ENCODE measurements at places on chromosomes 16 and 17.

- DNase-seq, result no peak
Measured at GRCh38 chr17:44187131-44187899, 543 bp downstream of the TMUB2 start.

GRCh38 chr16:65284626-65285025 lies 162.8 kb upstream of the CDH11 start:
- DNase-seq, result no peak

GRCh38 chr16:21265104-21265837 lies 12.8 kb downstream of the CRYM start:
- no peak for DNase-seq

DNA sequence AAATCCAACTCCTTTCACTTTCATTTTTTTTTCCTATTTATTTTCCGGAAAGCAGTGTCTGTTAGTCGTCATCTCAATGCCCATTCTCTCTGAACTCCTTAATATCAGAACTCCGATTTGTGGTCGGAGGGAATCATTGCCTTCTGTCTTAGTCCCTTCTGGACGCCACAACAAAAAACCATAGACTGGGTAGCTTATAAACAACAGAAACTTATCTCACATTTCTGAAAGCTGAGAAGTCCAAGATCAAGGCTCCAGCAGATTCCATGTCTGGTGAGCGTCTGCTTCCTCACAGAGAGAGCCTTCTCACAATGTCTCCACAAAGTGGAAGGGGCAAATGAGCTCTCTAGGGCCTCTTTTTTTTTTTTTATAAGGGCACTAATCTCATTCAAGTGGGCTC lies 296.6 kb upstream of the CDH11 start:
- DNase-seq, result no peak

GRCh38 chr16:10138881-10139280 lies 43.3 kb downstream of the GRIN2A start:
- DNase-seq, result no peak

- DNase-seq, result no peak
Measured at GRCh38 chr17:39870776-39871175, 2.8 kb downstream of the ZPBP2 start.

- DNase-seq, result no peak
Measured at GRCh38 chr17:50892101-50892776, 26.1 kb upstream of the TOB1 start.

DNA sequence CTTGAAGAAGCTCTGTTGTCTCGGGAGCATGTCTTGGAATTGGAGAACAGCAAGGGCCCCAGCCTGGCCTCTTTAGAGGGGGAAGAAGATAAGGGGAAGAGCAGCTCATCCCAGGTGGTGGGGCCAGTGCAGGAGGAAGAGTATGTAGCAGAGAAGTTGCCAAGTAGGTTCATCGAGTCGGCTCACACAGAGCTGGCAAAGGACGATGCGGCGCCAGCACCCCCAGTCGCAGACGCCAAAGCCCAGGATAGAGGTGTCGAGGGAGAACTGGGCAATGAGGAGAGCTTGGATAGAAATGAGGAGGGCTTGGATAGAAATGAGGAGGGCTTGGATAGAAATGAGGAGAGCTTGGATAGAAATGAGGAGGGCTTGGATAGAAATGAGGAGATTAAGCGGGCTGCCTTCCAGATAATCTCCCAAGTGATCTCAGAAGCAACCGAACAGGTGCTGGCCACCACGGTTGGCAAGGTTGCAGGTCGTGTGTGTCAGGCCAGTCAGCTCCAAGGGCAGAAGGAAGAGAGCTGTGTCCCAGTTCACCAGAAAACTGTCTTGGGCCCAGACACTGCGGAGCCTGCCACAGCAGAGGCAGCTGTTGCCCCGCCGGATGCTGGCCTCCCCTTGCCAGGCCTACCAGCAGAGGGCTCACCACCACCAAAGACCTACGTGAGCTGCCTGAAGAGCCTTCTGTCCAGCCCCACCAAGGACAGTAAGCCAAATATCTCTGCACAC lies 21.2 kb downstream of the AKAP1 start:
- no peak for DNase-seq

DNA sequence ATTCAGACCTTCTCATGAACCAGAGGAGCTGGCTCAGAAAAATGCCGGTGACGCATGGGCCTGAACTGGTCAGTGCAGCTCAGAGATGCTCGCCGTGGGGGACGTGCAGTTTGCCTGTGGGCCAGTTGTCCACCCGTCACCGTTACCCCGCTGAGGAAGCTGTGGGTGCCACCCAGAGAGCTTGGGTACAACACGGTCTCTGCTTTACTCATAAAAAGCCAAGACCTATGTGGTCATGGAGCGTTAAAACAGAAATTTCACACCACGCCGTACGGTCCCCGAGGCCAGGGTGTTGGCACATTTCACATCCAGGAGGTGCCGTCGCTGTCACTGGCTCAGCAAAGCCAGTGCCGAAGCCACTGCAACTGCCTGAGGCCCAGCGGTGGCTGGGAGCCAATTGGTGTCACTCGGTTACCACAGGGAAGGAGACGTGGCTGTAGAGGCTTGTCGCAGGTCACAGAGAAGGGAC lies 120.9 kb downstream of the METRNL start:
- no peak for DNase-seq

DNA sequence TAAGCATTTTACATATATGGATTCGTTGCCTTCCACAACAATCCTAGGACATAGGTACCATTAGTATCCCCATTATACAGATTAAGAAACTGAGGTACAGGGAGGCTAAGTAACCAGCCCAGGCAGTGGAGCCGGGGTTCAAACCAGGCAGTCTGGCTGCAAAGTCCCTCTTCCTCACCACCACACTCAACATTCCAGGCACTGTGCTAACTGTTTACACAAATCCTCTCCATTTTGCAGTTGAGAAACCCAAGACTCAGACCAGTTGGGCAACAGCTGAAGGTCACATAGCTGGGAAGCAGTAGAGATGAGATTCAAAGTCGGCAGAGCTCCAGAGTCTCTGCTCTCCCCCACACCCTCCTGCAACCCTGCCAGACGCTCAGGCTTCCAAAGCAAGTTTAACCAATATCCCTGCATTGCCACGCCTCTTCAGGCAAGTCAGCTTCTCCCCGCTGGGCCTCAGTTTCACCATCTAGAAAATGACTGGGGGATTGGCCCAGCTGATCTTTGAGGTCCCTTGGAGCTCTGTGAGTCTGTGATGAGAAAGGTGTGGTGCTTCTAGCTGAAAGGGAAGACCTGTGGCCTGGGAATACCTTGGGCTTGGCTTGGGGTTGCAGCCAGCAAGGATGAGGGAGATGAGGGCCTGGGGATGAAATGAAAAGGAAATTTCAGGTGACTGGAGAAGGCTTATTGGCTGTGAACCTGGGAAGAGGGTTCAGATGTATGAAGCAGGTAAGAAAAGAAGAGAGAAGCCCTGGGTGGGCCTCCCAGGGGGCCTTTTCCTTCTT lies 14.0 kb downstream of the CCR7 start:
- peak; percentile 28 for DNase-seq

DNA sequence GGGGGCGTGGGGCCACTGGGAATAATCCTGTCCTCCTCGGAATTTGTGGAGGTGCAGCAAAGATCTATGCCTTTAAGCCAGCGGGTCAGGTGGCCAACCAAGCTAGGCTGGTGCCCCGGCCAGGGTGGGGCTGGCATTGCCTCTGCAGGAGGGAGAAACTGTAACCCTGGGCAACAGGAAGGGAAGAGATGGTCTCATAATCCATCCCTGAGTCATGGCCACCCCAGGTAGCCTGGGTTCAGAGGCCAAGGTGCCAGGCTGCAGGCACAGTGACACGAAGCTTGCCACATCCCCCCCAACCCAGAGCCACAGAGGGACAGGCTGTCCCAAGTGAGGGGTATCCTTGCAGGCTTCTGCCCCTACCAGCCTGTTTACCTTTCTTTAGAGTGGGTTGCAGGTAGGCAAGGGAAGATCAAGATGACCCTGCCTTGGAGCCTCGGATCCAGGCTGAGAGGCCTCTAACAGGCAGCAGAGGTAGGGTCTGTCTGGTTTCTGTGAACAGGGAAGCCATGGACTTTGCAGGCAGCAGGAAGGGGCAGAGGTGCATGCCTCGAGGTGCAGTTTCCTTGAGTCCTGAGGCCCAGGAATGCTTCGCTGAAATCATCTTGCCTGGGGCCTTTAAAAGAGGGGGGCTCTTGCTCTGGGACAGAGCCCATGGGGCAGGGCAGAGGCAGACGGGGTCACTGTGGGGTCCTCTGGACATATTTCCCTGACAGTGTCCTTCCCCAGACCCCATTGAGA lies 4.0 kb downstream of the LASP1 start:
- no peak for DNase-seq

- no peak for DNase-seq
Measured at GRCh38 chr17:77501101-77501566, 360.4 kb downstream of the SEC14L1 start.

- DNase-seq, result no peak
Measured at GRCh38 chr17:15918661-15919259, 26.2 kb upstream of the ADORA2B start.

DNA sequence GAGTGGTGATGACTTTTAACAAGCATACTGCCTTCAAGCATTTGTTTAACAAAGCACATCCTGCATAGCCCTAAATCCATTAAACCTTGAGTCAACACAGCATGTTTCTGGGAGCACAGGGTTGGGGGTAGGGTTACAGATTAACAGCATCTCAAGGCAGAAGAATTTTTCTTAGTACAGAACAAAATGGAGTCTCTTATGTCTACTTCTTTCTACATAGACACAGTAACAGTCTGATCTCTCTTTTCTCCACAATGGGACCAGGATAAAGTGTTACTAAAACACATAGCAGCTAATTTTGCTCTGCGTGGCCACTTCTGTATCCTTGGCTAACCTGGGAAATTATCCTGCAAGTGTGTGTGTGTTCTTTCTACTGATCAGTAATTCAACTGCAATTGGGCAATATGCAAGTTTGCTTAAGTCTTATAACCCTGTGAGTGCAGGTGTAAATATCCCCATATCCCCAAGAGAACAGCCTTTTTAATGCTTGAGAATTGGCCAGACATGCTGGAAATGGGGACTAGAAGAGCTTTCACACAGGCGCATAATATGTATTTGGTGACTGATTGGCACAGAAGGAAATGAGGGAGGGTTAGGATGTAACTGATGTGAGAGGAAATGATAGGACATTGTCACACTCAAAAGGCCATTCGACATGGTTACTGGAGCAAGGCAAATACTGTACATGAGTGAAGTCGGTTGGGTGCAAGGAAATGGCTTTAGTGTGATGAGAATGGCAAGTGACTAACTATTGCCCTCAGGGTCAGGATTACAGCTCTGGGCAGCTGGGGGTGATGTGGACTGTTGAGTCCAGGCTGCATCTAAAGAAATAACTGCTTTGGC lies 10.8 kb upstream of the ANKS4B start:
- no peak for DNase-seq

GRCh38 chr17:13273806-13274205 lies 256.0 kb upstream of the ELAC2 start:
- no peak for DNase-seq

DNA sequence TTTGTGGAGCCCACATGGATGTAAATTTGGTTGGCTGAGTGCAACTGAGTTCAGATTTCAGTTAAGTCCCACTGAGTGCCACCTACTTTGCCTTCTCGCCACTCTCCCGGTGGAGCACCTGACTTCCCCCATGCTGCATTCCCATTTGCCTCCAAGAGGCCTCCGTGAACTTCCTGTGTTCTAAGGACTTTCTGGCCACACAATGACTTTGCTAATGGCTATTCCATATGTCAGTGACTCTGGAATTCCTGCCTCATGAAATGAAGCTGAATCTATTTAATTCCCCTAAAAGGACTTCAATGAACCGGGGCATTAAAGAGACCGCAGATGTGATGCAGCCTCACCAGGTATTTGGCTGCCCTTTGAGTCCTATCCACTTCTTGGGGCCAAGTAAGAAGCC lies 29.9 kb downstream of the ABCC12 start:
- DNase-seq, result no peak

GRCh38 chr17:81518785-81519283 lies 6.2 kb upstream of the ACTG1 start:
- peak; percentile 17 for DNase-seq

DNA sequence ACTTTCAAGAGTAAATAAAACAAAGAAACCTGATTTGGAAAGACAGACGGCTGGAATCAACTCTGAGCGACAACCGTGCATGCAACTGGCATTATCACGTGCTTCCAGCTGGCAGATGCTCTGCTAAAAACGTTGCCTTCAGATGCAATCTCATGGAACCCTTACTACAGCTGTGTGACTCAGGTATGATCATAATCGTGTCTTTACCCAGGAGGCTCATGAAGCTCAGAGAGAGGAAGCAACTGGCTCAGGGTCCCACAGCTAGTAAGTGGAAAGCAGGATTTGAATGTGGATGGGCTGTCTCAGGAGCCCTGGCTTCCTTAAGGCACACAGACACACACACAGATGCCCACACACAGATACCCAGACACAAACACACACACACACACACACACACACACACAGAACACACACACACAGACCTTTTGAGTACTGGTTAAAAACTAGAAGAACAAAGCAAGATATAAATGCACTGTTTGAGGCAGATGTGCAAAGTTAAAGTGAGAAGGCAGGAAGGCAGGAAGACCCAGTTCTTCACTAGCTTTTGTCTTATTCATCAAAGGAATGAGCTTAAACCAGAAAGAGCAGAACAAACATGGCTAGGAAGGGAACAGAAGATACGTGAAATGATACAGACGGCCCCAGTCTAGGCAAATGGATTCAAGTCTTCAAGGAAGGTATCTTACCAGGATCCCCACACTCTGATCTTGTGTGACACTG lies 275.2 kb downstream of the MAF start:
- DNase-seq, result no peak

DNA sequence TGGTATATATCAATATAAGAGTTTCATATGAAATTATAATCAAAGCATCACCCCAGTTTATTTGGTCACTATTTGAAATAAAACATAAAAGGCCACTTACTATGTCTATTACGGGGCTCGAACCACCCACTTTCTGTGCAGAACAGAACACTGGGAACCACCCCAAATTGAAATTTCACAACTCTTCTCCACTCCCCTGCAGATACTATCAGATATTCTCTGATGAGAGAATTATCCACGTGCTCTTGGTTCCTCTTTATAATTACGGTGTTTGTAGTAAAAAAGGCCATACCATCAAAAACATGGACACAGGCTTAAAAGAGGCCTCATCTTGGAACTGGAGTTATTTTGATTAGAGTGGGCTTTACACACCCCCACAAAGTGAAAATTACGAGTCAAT lies 82.8 kb downstream of the WDR59 start:
- DNase-seq, result no peak

GRCh38 chr17:10088444-10088843 lies 110.0 kb downstream of the GAS7 start:
- no peak for DNase-seq

DNA sequence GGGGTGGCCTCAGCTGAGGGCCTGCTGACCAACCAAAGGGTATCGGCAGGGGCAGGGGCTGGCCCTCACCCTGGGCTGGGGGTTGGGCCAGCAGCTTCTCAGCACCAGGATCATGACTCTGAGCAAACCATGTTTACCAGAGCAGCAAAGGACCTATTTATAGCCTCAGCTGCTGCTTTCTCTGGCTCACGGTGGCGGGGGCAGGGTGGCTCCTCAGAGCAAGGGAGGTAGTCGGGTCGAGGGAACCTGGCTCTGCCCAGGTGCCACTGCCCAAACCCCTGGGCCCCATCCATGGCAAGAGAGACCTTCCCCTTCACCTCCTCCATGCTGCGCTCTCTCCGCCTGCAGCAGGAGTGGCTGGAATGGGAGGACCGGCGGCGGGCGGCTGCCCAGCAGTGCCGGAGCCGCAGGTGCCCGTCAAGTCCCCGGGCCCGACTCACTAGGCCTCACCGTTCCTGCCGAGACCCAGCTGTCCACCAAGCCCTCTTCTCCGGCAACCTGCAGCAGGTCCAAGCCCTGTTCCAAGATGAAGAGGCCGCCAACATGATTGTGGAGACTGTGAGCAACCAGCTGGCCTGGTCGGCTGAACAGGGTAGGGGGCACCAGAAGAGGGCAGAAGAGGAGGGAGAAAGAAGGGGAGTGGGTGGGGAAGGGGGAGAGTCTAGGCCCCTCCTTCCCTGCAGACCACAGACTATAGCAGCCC lies at the start of gene ASB16:
Gene ASB16 (plus strand): TSS at position 206 of the 703 bp plus-strand sequence. CDS start 86 bp downstream, at position 292.
- DNase-seq, result no peak

Measured in mesothelial cell of epicardium (in vitro differentiated cells).